Central memory CD4-positive, alpha-beta T cell (primary cell): ENCODE measurements at places on chromosomes 7 and 10.

DNA sequence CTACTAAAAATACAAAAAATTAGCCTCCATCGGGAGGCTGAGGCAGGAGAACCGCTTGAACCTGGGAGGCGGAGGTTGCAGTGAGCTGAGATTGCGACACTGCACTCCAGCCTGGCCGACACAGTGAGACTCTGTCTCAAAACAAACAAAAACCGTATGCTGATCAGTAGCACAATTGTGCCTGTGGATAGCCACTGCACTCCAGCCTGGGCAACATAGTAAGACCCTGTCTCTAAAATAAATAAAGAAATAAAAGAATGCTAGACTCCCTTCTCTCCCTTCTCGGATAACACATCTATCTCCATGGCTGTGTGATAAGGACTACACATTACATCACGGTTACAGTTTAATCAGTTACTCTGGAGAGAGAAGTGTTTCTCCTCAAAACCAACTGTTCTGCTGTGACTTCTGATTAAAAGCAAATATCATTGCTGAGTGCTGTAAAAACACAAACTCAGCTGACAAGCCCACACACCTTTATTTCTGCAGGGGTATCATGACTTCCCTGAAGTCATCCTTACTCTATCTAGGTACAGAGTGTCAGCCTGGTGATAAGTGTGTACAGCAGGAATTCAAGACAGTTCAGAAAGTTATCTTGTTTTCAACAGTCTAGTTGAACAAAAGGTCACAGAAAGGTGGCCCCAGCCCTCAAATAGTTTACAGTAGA lies 5.3 kb upstream of the ARHGAP19 start:
- DNase-seq = no peak

- no peak for DNase-seq
Measured at GRCh38 chr7:115749924-115750323, 280.6 kb downstream of the TFEC start.

DNA sequence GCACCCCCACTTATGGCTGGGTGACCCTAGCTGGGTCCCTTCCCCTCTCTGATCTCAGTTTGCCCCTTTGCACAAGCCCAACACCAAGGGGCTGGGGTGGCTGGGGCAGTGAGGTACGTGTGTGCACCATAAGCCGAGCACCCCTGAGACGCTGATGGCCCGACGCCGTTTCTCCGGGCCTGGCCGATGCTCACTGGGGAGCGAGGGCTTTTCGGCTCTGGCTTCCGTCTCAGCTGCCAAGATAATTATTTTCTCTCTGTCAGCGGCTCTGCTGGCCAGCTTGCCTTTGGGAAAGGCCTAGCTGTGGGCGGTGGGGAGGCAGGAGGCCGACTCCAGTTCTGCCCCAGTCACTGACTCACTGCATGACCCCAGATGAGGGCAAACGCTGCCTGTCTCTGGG lies 91.0 kb downstream of the ZMIZ1 start:
- no peak for DNase-seq

- DNase-seq = no peak
Measured at GRCh38 chr7:122532406-122533269, 166.3 kb downstream of the RNF133 start.

DNA sequence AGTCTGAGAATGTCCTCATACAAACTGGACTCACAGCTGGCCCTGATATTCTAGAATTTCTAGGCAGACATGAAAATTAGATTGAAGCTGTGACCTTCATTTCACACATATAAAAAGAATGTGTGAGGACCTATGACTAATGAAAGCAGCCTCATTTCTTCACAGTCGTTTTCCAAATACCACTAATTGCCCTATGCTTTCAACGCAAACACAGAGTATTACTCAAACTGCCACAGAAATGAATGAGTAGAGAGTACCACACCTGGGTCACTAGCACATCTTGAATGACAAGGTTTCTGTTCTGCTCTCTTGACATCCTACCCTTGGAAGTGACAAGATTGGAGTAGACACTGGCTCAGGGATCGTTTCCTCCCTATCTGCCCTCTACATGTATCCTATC lies 142.4 kb downstream of the C1GALT1 start:
- no peak for DNase-seq

GRCh38 chr10:45509491-45509890 lies 135.5 kb downstream of the ALOX5 start:
- no peak for DNase-seq

DNA sequence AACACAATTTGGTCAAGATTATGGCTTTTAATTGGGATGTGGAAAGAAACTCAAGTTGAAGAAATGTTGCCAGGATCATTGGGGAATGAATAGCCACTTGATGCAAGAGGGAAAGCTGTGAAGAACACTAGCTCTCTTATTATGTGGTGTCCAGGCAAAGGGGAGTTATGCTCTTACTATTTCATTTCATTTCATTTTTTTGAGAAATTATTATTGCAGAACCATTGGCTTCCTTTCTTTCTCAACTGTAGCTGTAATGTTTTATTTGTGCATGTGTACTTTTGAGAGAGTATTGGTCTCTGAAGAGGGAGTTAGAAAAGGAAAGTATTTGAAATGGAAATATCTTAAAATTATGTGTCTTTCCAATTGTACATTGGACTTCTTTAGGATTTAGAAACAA lies 312.6 kb upstream of the BMPER start:
- DNase-seq = no peak

GRCh38 chr10:90344226-90344625 lies 513.6 kb downstream of the HTR7 start:
- DNase-seq = no peak

GRCh38 chr7:42694894-42695507 lies 216.9 kb downstream of the C7orf25 start:
- no peak for DNase-seq

DNA sequence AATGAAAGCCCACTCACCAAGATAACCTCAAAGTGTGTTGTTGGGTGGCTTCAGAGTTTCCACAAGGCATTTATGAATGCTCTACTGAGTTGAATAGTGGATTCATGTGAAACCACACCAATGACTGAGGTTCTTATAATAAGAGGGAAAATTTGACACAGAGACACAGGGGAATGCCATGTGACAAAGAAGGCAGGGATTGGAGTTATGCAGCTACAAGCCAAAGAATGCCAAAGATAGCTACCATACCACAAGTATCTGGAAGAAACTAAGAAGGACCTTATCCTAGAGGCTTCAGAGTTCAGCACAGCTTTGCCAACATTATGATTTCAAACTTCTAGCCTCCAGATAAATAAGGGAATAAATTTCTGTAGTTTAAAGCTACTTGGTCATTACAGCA lies 68.0 kb upstream of the PCDH15 start:
- DNase-seq = no peak

GRCh38 chr7:102310414-102310815 lies 23.7 kb downstream of the SH2B2 start:
- no peak for DNase-seq

- DNase-seq = no peak
Measured at GRCh38 chr7:77335581-77335980, 80.6 kb downstream of the GSAP start.

DNA sequence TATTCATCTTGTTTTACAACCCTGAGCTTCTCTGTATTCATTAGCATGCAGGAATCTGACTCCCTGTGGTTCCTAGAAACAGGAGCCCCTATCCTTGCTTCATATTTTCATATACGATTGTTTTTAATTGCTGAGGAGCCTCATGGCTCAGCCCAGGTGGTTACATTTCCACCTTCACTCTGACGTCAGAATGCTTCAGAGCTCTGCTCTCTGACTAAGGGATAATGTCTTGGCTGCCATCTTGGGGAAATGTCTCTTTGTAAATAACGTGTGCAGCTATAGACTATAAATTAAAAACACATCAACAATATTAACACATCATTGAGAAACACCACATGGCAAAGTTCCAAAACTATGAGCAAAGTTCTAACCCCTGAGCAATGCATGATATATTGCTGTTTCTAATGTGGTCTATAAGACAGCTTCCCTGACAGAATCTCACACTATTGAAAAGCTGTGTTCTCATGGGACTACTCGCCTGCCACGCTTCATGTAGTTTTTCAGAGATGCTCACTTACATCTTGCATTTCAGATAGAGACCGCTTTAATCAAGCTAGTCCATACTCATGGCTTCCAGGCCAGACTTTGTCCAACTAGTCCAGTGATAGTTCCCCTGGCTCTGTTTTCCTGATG lies 227.0 kb downstream of the SORCS3 start:
- no peak for DNase-seq

GRCh38 chr10:13712837-13713581 lies 126.2 kb downstream of the PRPF18 start:
- DNase-seq = no peak

GRCh38 chr7:87564296-87564963 lies 36.3 kb downstream of the ABCB1 start:
- DNase-seq = no peak

GRCh38 chr7:106421181-106421762 lies 136.5 kb upstream of the NAMPT start:
- DNase-seq = no peak

DNA sequence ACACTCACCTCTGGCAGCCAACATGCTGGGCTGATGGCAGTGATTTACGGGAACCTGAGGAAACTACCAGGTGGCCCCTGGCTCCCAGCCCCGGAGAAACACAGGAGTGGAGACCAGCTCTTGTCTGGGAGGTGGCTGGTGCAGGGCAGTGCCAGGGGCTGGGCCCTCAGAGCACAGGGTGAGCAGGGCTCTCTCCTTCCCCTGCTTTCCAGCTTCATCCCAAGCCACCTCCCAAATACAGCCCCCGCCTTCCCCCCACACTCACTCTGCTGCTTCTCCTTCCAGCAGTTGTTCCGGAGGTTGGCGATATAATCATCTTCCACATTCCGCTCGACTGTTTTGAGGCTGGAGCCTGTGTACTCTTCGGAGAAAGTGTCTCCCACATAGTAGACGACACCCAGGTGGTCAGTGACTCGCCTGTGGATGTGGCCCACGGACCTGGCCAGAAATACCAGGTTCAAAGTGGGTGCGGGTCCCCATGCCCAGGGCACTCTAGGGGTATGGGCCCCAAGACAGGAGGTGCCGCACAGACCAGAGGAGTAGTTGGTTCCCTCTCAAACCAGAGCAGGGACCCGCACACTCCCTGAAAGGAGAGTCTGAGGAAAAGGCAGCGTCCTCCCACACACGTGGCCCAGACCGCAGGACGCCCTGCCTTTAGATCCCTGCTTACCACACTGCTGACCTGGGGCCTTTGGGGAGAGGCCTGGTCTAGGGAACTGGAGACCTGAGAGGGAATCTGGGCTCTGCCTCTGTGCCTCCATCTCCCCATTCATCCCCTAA lies 18.3 kb downstream of the DNAJB12 start:
- DNase-seq = no peak

- no peak for DNase-seq
Measured at GRCh38 chr7:74104702-74105101, 21.1 kb downstream of the LIMK1 start.

- DNase-seq = no peak
Measured at GRCh38 chr7:102875700-102876295, 37.0 kb upstream of the LRRC17 start.

GRCh38 chr10:20624642-20625041 lies 272.5 kb downstream of the NEBL start:
- DNase-seq = no peak

GRCh38 chr10:88991161-88991898 lies 732 bp downstream of the FAS start:
- peak; percentile 62 for DNase-seq

- DNase-seq = no peak
Measured at GRCh38 chr7:135757719-135758411, 9.3 kb upstream of the FAM180A start.

- no peak for DNase-seq
Measured at GRCh38 chr10:72812415-72812752, 81.2 kb upstream of the OIT3 start.

- DNase-seq = no peak
Measured at GRCh38 chr10:14468023-14468441, 137.3 kb upstream of the FRMD4A start.

DNA sequence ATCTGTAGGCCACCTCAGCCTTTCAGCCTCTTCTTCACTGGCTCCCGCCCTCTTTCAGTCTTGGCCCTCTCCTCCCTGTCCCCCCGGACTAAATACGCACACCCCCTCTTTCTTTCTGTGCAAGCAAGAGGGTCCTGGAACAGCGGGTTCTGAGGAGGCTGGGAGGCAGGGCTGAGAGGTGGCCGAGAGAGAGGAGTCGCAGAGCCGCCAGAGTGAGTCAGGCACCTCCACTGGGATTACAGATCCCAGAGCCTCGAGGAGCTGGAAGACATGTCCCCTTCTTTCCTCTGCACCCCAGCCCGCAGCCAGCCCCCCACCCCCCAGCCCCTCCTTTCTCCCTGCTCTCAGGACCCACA lies 182 bp downstream of the CCDC136 start:
- DNase-seq = no peak

GRCh38 chr7:7292608-7293007 lies 110.3 kb downstream of the C1GALT1 start:
- no peak for DNase-seq

DNA sequence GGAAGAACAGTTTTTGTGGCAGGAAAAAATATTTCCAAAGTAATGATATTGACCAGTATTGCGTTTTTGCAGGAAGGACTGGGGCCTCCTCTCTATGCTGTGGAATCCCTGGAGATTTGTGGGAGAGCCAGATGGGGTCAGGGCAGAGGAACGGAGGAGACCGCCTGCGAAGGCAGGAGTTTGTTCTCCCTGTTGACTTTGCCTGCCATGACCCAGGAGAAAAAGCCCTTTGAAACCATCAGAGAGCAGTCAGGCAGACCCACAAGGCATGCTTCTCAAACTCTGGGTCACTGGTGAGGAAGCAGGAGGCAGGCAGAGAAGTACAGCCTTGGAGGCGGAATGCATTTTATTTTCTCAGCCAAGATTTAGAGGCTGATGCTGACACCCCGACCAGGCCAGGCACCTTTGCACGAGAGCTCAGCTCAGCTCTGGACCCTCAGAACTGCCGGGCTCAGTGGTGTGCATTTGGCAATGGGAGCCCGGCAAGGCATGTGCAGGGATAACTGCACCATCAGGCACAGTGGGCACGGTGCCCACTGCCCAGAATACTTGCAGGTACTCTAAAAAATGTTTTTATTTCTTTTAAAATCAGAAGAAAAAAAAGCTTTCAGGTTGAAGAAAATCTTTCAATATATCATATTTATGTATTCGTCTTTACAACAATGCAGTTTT lies 410.4 kb downstream of the RPS24 start:
- no peak for DNase-seq

DNA sequence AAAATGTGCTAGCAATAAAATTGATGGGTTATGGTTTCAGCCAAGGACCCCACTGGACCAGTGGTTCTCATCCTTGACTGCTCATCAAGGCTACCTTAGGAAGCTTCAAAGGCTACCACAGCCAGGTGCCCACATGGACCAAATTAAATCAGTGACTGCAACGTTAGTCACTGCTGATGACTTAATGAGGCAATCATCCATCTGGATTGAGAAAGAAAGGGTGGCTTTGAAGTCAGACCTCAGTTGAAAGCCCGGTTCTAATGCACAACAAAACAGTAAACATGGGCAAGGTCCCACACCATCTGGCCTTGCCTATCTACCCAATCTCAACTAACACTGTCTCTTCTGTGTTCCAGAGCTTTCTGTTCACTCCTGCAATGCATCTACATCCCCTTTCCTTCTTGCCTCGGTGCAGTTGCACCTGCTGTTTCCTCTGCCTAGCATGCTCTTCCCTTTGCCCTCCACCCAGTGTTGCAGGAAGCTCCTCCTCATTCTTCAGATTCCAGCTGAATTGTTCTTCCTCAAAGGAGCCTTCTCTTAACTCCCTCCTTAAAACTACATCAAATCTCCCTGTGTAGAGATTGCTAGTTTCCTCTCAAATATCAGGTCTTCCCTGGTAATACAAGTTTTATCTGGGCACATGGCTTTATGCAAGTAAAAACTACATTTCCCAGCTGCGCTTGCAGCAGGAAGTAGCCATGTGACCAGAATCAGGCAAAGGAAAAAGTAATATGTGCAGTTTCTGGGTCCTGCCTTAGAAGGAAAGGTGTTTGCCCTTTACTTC lies 10.3 kb upstream of the KCNK18 start:
- no peak for DNase-seq

- DNase-seq = no peak
Measured at GRCh38 chr7:29331163-29331562, 136.6 kb downstream of the CHN2 start.
